ENCODE measurements at places on chromosomes 13 and 19.
A peak's percentile ranks its signal among the peaks of the same experiment; 100 is the strongest.

DNA sequence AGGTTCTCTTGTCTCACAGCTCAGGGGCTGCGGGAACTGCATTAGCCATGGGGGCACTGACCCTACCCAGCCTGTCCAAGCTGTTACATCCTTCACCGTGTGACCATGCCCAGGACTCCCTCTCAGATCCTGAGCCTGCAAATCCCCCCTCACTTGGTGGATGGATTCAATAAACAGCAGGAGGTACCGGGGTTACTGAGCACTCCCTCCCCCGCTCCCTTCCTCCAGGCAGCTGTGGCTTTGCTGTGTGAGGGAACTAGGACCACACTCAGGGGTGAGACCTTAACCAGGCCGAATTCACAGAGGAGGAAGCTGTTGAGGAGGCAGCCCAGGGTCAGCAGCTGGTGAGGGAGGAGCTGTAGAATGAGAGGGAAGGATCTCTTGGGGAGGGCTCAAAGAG is 27.0 kb upstream of the CEACAM1 start:
- no peak for DNase-seq

DNA sequence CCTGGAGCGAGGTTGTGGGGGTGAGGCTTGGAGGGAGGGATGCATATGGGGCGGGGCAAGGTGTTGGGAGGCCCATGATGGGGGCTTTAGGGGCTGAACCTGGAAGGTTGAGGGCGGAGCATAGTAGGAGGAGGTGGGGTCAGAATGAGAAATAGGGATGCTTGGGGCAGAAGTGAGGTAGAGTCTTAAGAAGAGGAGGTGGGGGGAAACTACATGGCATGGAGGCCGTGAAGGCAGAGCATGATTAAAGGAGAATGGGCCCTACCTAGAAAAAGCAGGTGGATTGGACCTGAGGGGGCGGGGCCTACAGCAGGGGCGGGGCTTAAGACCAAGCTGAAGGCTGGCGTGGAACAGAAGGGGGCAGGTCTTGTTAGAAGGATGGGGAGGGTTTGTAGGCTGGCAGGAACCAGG is 799 bp downstream of the NR1H2 start:
- DNase-seq: peak; percentile 75

GRCh38 chr13:44617648-44618047 is 41.5 kb upstream of the TSC22D1 start:
- DNase-seq: no peak

- DNase-seq: no peak
These were observed 341.2 kb upstream of the DACH1 start for GRCh38 chr13:72208112-72208645.

GRCh38 chr19:53957448-53958167 is 5.1 kb upstream of the CACNG8 start:
- DNase-seq: no peak

DNA sequence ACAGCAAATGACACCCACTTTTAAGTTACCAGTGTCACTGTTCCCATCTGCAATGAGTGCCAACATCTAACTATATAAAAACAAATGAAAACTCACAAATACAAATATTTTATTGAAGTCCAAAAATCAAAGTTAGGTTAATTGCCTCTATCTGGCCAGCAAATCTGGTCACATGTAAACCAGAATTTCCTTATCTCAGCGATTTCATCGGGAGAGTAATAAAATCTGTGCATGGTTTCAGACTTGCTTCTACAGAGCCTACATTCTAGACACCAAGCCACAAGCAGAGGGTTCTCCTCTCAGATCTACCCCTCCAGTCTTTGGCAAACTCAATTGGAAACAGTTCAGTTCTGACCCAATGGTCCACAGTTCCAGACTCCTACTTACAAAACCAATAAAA is 189.6 kb downstream of the ABCC4 start:
- no peak for DNase-seq

GRCh38 chr19:3145909-3146676 is 10.3 kb downstream of the GNA15 start:
- DNase-seq: no peak

DNA sequence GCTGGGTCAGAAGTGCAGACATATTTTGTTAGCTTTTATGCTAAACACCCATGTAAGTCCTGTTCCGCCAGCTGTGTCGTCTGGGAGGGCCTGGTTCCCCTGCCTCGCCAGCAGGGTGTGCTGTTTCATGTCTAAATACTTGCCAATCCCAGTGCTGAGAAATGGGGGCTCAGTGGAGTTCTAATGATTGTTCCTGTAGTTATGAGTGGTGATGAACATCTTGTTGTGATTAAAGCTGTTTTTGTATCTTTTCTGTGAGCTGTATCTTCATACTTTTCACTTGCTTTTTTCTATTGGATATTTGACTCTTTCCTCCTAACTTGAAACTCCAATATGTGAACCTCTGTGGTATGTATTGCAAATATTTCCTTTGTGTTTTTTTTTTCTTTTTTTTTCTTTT is 32.7 kb downstream of the KDM4B start:
- DNase-seq: peak; percentile 32

DNA sequence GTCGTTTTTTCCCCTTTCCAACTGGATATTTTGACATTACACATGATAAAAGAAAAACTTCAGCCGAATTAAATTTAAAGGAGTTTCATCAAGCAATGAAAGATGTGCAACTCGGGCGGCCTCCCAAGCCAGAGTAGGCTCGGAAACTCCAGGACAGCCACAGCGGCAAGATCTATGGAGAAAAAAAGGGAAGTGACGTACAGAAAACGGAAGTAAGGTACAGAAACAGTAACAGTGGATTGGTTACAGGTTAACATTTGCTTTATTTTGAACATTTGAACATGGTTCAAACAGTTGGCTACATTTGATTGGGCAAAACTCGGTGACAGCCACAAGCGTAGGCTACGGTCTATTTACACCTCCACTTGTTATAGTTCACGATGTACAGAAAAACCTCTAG is 30.5 kb upstream of the FAM124A start:
- no peak for DNase-seq

GRCh38 chr19:50639121-50640112 is at the start of gene SYT3:
Gene SYT3, minus strand, starts transcription at chr19:50639881. Its CDS starts 2,470 bp downstream, at chr19:50637411.
- peak; percentile 30 for DNase-seq

Measured in CD4-positive, alpha-beta T cell treated with Interleukin-17A for 1 hour (primary cell).